ENCODE measurements at places on chromosomes 3 and 15.
A peak's percentile ranks its signal among the peaks of the same experiment; 100 is the strongest.

DNA sequence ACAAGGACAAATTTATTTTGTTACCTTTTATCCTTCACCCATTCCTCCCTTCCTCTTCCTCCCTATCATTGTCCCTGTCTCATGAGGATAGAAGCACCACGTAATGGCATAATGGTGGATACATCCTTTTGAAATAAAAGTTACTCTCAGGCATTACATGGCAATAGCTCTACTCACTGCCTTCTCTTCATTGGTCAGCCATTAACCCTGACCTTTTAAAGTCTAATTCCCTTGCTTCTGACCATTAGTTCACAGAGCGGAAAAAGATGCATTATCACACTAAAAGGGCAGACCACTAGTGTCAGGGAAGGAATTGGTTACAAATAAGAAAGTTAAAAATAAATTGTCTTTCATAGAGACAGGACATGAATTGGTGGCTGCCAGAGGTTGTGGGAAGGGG is 54.6 kb upstream of the EIF1B start:
- no peak for DNase-seq

DNA sequence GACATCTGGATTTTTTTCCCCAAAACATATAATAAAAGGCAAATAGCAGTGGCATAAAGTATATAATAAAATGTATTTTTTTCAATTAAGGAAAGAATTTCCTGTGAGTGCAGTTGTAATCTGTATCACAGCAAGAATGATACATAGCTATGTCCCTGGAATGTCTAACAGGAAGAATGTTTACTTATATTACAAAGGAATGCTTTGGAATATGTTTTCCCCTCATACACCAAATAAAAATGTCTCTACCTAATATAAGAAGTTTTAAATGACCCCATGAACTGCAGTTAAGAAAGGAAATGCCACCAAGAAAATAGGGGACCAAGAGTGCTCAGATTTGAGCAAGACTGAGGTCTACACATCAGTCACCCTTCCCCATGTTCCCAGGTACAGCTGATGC is 38.0 kb upstream of the ATP11B start:
- DNase-seq = no peak

GRCh38 chr3:167198949-167199600 is 181.0 kb downstream of the ZBBX start:
- DNase-seq = no peak

GRCh38 chr15:101022876-101023275 is 103.7 kb downstream of the LRRK1 start:
- no peak for DNase-seq

DNA sequence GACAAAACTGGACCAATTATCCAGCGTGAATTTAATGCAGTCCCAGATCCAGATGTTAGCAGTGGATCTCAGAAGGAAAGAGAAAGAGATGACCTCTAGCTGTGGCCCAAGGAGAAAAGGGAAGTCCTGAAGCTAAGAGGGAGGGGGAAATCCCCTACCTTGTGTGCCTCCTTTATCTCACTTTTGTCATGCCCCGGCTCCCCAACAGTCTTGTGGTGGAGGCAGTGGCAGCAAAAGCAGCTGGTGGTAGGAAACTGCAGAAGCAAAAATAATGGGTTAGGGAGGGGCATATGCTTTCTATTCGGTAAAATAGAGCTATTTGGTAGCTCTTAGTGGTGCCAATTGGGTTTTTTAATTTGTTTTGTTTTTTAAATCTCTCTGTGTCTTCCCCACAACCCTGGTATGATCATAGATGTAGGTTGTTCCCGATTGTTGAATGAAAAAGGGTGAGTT is 56.5 kb downstream of the MCTP2 start:
- DNase-seq = no peak

- no peak for DNase-seq
Observed at GRCh38 chr3:59641169-59641899, 591.5 kb upstream of the CFAP20DC start.

- DNase-seq = no peak
Observed at GRCh38 chr3:129651435-129652202, 45.1 kb upstream of the PLXND1 start.

DNA sequence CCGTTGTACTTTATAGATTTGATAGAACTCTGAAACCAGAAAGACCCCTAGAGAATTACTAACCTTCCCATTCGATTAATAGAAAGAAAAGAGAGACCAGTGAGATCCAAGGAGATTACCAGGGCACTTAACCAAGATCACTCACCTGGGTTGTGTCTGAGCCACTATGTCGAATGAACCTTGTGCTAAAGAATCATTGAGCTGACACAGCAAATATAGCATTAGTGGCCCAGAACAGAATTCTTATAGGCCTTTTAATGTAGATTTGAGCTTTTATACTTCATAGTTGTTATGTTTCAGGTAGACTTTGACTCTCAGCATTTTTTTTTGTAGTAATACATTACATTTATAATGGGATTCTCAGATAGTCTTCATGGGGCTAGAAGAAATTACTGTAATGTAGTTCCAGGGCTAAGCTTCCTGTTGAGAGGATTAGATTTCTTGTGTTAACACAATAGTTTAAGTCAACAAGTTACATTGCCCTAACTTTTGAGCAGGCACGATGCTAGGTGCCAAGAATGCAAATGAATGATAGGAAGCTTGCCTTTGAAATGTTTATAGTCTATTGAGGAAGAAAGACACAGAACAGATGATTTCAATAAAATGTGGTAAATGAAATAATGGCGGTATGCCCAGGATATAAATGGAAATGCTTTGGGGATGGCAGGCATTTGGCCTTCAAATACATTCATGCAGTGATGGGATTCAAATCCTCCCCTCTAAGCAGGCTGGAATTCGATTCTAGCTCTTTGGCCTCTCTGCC is 24.4 kb upstream of the ABHD10 start:
- DNase-seq = no peak

- DNase-seq = no peak
Observed at GRCh38 chr3:114712728-114713492, 419.1 kb downstream of the TIGIT start.

- DNase-seq = no peak
Observed at GRCh38 chr15:88385078-88385700, 82.0 kb downstream of the MRPL46 start.

GRCh38 chr3:104437131-104437750 is 929.5 kb upstream of the ALCAM start:
- no peak for DNase-seq

GRCh38 chr3:15903759-15904720 is 106.3 kb upstream of the ANKRD28 start:
- no peak for DNase-seq

DNA sequence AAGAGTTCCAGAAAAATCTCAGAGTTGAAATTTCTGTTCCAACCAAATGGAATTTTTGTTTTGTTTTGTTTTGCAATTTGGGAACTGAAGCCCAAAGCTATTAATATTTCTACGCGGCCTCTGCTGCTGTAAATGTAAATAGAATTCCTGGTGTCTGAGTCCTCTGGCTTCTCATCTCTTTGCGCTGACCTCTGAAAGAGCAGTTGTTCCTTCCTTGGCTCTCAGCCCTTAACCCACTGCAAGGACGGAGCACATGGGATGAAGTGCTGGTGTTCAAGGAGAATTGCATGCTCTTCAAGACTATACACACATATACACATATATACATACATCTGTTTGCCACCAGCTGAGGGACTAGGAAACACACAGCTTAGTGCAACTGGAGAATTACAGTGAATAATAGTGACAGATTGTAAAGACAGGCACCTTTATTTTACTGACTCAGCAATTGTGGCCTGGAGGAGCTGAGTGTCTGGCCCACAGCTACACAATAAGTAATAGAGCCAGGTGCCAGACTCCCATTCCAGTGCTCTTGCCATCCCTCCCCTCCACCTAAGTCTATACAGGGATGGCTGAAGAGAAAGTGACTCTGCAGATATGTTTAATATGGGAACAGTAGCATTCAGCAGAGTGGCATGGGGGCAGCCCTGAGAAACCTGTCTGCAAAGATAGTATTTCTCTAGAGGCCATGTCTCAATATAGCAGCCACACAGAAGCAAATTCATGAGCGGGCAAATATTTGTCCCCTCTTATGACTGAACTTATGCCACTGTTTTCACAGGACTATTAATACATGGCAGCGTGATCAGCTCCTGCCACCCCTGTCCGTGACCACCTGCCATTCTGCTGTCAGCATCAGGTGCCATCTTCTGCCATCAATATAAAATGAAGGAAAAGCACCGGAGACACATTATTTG is 42.3 kb downstream of the NEK10 start:
- DNase-seq = no peak

DNA sequence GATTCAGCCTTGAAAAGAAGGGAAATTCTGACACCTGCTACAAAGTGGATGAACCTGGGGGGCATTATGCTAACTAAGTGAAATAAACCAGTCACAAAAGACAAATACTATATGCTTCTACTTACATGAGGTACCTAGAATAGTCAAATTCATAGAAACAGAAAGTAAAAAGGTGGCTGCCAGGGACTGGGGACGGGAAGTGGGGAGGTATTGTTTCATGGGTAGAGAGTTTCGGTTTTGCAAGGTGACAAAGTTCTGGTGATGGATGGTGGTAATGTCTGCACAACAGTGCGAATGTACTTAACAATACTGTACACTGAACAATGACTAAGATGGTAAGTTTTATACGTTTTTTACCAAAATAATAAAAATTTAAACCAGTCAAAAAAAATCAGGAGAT is 4.8 kb downstream of the IDH2 start:
- peak; percentile 30 for DNase-seq

DNA sequence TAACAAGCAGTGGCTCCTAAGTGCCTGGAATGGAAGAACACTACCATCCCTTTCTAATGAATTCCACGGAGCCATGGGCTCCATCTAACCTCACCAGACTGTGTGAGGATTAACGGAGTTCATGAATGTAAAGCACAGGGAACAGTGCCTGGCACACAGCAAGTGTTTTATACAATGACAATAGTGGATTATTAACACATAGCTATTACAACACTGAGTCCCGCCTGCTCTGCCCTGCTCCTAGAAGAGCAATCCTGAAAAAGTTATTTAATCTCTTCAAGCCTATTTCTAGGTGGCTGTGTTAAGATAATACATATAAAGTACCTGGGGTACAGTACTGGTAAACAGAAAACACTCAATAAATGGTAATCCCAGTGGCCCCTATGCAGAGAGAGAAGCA is 51.4 kb downstream of the RYK start:
- no peak for DNase-seq

DNA sequence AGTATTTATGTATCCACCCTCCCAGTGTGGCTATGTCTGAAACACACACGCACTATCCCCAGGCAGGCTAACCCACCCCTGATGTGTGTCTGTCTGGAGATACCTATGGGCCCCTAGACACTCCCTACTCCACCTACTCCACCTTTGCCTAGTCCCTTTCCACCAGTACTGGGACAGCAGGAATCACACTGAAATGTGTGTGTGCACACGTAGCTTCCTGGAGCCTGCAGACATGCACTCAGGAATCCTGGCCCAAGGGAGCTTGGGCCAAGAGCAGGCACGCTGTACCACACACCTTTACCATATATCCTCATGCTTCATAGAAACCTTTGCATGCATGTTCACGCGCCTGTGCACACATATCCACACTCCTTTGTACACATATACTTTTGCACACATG is 6.9 kb upstream of the PTH1R start:
- no peak for DNase-seq

GRCh38 chr3:195421400-195421799 is 21.4 kb downstream of the ACAP2 start:
- DNase-seq = no peak

GRCh38 chr3:108222853-108223565 is 785 bp upstream of the IFT57 start:
- DNase-seq = no peak

DNA sequence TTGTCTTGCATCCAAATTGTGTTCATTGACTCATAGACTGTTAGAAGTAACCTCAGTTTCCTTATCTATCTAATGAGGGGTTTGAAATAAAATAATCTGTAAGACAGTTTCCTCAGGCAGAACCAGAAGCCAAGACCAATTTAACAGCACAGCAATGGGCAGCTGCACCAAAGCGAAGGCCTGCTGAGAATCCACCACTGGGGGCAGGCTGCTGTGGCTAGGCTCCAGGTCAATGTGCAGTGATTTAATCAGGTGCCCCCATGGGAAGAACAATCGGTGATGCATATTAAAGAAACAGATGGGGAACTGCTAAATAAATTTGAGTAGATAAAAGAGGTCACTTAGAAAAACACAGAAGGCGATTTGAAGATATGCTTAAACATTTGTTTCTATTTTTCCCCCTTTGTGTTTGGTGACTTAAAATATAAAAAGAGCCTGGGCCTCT is 28.0 kb upstream of the TMOD3 start:
- no peak for DNase-seq

DNA sequence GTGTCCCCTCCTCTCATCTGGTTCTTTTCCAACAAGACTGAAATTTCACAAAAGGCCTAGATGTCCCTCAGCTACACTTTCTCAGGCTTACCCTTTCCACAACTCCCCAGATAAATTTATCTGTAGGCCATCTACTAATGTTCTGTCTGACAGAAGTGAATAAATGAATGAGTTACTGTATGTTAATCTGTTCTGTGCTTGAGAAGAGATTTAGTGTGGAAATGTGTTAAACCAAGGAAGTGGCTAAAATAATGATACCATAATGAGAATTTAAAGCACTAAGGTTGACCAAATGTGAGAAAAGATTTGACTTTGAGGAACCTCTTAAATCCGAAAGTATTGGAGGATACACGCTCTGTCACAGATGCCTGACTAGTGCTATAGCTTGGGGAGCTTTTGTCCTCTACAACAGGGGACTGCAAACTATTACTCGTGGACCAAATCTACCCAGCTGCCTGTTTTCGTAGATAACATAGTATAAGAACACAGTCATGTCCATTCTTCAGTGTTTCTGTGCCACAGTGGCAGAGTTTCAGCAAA is 74.8 kb upstream of the P2RY1 start:
- DNase-seq = no peak

- no peak for DNase-seq
Observed at GRCh38 chr3:42489937-42490227, 12.6 kb upstream of the VIPR1 start.

DNA sequence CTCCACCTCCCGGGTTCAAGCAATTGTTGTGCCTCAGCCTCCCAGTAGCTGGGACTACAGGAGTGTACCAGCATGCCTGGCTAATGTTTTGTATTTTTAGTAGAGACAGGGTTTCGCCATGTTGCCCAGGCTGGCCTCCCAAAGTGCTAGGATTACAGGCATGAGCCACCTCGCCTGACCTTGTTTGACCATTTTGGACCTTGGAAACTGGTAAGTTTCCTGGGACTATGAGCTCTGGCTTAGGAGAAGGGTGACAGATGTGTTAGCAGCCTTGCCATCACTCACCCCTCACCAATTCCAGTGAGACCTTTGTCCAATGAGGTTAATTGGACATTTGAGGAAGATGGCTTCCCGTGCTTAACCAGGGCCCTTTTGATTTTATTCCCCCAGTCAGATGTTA is 19.9 kb downstream of the DNASE1L3 start:
- DNase-seq = no peak

DNA sequence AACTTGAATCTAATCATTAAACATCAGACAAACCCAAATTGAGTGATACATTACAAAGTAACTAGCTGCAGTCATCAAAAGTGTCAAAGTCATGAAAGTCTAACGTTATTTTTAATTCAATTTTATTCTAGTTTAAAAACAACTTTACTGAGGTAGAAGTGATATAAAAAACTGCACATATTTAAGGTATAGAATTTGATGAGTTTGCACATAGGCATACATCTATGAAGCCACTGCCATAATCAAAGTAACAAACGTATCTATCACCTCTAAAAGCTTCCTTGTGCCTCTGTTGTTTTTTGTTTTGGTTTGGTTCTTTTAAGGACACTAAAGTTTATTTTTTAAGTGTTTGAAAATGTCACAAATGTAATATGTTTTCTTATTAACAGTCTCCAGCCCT is 130.9 kb downstream of the DLG1 start:
- no peak for DNase-seq
